ENCODE measurements at places on chromosomes 11 and 22.

DNA sequence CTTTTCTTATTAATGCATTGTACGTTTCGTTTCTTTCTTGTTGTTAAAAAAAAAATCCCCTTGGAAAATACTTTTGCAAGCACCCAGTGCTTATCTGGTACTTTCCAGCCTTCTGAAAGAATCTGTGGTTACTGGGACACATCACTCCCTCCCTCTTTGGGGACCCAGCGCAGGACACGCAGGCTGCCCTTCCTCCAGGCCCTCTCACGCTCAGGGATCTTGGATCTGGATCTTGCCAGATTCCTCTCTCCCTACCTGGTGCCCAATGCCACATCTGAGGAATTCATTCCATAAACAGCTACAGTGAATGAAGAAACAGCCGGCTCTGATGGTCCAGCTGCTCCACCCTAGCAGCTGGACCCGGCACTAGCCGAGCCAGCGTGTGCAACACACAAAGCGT lies 55.7 kb downstream of the PHF21B start:
- no peaks in the 10 kb centered on the region for H3K36me3 ChIP-seq
- DNase-seq: no peak
- no peak overlapping the region for H3K27ac ChIP-seq
- H3K4me1 ChIP-seq: peaks cover 43% of the 10 kb centered on the region
- H3K27me3 ChIP-seq: no peaks in the 10 kb centered on the region

DNA sequence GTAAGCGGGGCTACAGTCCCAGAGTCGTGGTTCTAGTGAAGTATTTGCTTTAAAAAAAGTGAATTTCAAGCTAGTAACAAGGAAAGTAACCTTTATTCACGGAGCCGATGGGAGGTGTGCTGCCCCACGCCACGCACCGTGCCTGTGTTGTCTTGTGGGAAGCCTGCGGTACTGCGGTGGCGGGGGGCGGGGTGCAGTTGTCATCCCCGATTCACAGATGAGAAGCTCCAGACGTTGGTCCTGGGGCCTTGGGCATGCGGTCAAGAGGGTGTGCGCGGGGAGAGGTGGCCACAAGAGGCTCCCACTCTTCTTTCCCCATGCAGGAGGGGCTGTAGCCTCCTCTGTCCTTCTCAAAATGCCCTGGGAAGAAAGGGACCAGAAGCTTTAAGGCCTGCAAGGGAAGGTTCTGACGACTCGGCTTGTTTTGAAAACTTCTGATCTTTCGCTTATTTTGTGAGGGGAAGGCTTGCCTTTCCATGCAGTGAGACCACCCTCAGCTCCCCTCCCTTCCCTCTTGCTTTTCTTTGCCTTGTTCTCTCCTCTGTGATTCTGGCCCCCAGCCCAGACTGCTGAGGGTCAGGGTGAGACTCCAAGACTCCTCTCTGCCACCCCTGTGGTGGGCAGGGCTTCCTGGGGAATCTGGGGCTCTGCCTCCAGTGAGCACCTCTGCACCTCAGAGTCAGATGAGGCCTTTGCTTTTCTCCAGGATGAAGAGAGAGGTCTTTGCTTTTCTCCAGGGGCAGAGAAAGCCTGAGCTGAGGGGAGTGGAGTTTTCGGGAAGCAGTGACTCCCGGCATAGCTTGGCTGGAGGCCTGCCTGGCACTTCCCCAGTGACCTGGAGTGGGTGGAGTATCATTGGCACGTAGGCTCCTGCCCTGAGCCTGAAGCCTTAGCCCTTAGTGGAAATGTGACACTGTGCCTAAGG lies 6.2 kb downstream of the GLB1L3 start:
- no peak overlapping the region for H3K4me3 ChIP-seq
- H3K36me3 ChIP-seq: no peaks in the 10 kb centered on the region
- no peak for DNase-seq
- H3K27ac ChIP-seq: no peak overlapping the region
- no peaks in the 10 kb centered on the region for H3K4me1 ChIP-seq

DNA sequence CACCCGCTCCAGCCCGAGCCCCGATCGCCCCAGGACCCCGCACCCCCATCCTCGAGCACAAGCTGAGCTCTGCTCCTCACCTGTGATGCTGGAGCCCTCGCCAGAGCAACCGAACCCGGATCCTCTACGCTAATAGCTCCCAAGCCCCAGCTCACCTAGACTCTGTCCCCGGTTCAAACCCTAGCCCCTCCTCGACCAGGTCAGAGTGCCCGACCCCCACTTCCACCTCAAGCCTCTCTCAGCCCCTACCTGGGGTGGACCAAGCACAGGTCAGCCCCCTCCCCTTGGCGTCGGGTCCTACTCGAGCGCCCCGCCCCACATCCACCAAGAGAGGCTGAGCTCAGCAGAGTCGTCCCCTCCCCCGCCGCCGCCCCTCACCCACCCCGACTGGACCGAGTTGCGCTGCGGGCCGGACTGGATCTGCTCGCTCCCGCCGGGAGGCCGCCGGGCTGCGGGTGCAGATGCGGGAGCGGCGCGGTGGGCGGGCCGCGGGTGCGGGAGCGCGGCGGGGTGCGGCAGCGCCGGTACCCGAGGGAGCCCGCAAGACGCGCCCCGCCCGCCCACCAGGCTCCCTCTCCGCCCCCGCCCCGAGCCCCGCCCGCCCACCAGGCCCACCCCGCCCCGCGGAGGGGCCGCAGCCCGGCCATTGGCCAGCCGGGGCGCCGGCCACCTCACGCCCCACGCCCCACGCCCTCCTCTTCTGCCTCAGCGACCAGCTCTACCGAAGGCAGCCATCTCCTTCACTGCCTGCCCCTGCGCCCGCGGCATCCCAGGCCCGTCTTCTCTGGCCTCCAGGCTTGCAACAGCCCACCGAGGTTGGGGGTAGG lies 577 bp upstream of the DKK3 start:
- H3K4me3 ChIP-seq: peak overlapping the region; percentile 70
- DNase-seq: no peak
- no peaks in the 10 kb centered on the region for H3K27me3 ChIP-seq
- H3K27ac ChIP-seq: no peak overlapping the region

- no peak for DNase-seq
- no peak overlapping the region for H3K4me3 ChIP-seq
- H3K27ac ChIP-seq: no peak overlapping the region
- no peaks in the 10 kb centered on the region for H3K27me3 ChIP-seq
Measured at GRCh38 chr11:24934733-24935439, 438.0 kb downstream of the LUZP2 start.

DNA sequence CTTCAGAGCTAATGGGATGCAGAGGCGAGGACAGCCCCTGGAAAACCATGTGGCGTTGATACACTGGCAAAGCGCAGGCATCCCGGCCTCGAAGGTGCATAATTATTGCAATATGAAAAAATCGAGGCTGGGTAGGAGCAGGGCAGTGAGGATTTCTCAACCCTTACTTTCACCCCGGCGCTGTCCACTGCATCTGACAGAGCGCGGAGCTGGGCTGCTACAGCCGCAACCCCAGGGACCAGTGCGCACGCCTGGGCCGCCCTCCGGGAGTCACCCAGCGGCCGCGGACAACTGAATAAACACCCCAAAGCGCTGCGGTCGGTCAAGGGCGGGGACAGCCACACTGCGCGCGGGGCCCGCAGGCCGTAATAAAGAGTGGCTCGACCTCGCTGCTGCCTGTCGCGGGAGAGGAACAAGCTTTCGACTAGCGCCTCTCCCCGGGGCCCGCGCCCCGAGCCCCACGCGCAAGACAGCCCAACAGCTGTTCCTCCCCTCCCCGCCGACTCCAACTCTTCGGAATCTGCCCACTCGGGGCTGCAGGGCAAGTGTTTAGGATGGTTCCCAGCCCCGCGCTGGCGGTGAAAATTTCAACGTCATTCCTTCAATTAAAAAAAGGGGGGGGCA lies 3.6 kb upstream of the WT1 start:
- peak; percentile 60 for DNase-seq
- H3K36me3 ChIP-seq: no peaks in the 10 kb centered on the region
- H3K27ac ChIP-seq: no peak overlapping the region
- peaks cover 91% of the 10 kb centered on the region for H3K27me3 ChIP-seq
- peaks cover 12% of the 10 kb centered on the region for H3K4me1 ChIP-seq
- H3K4me3 ChIP-seq: peak overlapping the region; percentile 39

GRCh38 chr11:46003572-46003971 lies 81.1 kb downstream of the LARGE2 start:
- DNase-seq: no peak
- no peaks in the 10 kb centered on the region for H3K36me3 ChIP-seq
- H3K27me3 ChIP-seq: no peaks in the 10 kb centered on the region
- H3K4me3 ChIP-seq: no peak overlapping the region
- no peak overlapping the region for H3K27ac ChIP-seq

DNA sequence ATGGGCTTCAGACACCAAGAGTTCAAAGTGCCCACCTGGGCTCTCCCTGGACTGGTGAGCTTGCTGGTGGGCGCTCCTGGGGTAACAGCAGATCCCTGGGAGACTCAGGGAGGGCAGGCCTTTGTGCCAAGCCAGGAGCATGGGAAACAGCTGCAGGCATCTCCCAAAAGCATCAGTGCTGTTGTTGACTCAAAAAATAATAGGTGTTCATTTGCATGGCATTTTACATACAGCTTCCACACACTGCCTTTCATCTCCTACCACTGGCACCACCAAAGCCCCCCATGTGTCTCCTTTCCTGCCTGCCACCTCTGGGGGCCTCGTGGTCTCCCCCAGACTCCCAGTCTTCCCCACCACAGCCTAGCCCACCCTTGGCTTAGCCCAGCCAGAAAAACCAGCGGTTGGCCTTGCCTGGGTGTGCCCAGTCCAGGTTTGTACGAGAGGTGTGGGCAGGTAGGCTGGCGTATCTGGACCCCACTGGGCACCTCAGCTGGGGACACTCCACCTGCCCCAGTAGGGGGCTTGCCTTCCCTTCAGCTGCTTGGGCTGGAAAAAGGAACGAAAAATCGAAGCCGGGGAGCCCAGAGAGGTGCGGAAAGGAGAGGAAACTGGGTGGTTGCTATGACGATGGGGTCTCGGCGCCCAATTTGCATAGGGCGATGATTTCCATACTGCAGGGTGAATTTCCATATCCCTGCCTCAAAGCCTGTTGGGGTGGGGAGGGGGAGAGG lies 15.0 kb downstream of the POU2F3 start:
- H3K27me3 ChIP-seq: peaks cover 6% of the 10 kb centered on the region
- peak; percentile 73 for DNase-seq
- H3K4me1 ChIP-seq: peaks cover 24% of the 10 kb centered on the region
- peak overlapping the region; percentile 42 for H3K4me3 ChIP-seq
- no peak overlapping the region for H3K27ac ChIP-seq

GRCh38 chr22:50044485-50045118 lies 13.5 kb downstream of the TTLL8 start:
- no peaks in the 10 kb centered on the region for H3K27me3 ChIP-seq
- no peak for DNase-seq
- no peak overlapping the region for H3K27ac ChIP-seq
- no peaks in the 10 kb centered on the region for H3K4me1 ChIP-seq
- no peaks in the 10 kb centered on the region for H3K36me3 ChIP-seq

DNA sequence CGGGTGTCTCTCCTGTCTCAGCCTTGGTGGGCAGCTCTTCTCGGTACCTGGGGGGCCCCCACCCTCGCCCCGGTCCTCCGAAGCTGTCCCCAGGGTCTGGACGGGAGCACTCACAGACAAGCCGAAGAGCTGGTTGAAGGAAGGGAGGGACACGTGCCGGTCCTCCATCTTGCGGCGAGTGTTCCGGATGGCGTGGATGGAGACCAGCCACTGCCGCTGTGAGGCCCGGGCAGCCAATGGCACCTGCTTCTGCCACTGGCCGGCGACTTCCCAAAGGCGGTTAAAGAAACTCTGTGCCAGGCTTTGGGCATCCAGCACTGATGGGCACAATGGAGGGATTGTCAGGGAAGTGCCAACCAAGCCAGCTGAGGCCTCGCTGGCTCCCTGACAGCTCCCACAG lies 18.7 kb downstream of the PPM1F start:
- H3K27ac ChIP-seq: no peak overlapping the region
- H3K4me3 ChIP-seq: no peak overlapping the region
- peaks cover 3% of the 10 kb centered on the region for H3K4me1 ChIP-seq
- no peaks in the 10 kb centered on the region for H3K36me3 ChIP-seq

- peaks cover 46% of the 10 kb centered on the region for H3K4me1 ChIP-seq
- H3K4me3 ChIP-seq: no peak overlapping the region
- DNase-seq: no peak
- H3K36me3 ChIP-seq: no peaks in the 10 kb centered on the region
Measured at GRCh38 chr11:12692229-12693075, 18.2 kb downstream of the TEAD1 start.

GRCh38 chr11:60763692-60764369 lies 7.2 kb downstream of the MS4A15 start:
- no peak for DNase-seq
- H3K36me3 ChIP-seq: no peaks in the 10 kb centered on the region
- no peak overlapping the region for H3K4me3 ChIP-seq

- DNase-seq: peak; percentile 72
- H3K27ac ChIP-seq: no peak overlapping the region
- H3K4me1 ChIP-seq: peaks cover 12% of the 10 kb centered on the region
- H3K27me3 ChIP-seq: peaks cover 100% of the 10 kb centered on the region
- peaks cover 6% of the 10 kb centered on the region for H3K36me3 ChIP-seq
- H3K4me3 ChIP-seq: peak overlapping the region; percentile 36
Measured at GRCh38 chr11:16606784-16607674, 131.4 kb upstream of the C11orf58 start.

DNA sequence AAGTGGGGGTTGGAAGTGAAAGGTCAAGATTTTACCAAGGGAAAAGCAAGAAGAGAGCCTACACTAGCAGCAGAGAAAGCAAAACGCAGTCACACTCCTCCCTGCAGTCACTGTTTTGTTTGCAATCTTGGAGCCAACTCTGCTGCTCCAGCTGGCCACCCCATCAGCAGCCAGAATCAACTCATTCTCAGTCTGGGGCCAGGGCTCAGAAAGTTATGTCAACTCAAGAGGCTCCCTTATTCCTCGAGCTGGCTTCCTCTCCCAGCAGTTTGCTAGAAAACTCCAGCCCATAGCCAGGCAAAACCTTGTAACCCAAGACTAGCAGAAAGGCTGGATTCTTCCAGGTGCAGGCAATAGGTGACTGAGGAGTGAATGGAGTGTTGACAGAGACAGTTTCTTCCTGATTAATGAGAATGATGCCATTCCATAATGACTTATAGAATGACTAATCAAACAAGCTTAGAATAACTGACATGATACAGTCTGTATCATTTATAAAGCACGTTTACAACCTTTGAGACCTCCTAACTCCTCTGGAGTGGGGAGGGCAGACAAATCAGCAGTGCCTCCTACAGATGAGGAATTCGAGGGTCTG lies 53.4 kb downstream of the P4HA3 start:
- H3K36me3 ChIP-seq: no peaks in the 10 kb centered on the region
- H3K4me1 ChIP-seq: no peaks in the 10 kb centered on the region
- no peak for DNase-seq

GRCh38 chr11:65646958-65647701 lies 9.2 kb downstream of the SIPA1 start:
- H3K27me3 ChIP-seq: peaks cover 4% of the 10 kb centered on the region
- H3K4me1 ChIP-seq: peaks cover 20% of the 10 kb centered on the region
- peak; percentile 89 for DNase-seq
- peak overlapping the region; percentile 70 for H3K4me3 ChIP-seq
- H3K27ac ChIP-seq: peak overlapping the region; percentile 35
- H3K36me3 ChIP-seq: no peaks in the 10 kb centered on the region

GRCh38 chr11:47854667-47855066 lies 6.5 kb upstream of the NUP160 start:
- H3K36me3 ChIP-seq: no peaks in the 10 kb centered on the region
- DNase-seq: no peak
- H3K27ac ChIP-seq: no peak overlapping the region
- H3K4me1 ChIP-seq: no peaks in the 10 kb centered on the region
- H3K4me3 ChIP-seq: no peak overlapping the region
- no peaks in the 10 kb centered on the region for H3K27me3 ChIP-seq

- H3K27me3 ChIP-seq: no peaks in the 10 kb centered on the region
- no peak overlapping the region for H3K4me3 ChIP-seq
- DNase-seq: peak; percentile 60
- H3K36me3 ChIP-seq: no peaks in the 10 kb centered on the region
- no peak overlapping the region for H3K27ac ChIP-seq
Measured at GRCh38 chr11:32312865-32313403, 122.4 kb downstream of the WT1 start.

- DNase-seq: no peak
- H3K4me3 ChIP-seq: no peak overlapping the region
- H3K27me3 ChIP-seq: no peaks in the 10 kb centered on the region
- H3K4me1 ChIP-seq: peaks cover 10% of the 10 kb centered on the region
- H3K36me3 ChIP-seq: no peaks in the 10 kb centered on the region
- no peak overlapping the region for H3K27ac ChIP-seq
Measured at GRCh38 chr11:70105755-70106571, 27.8 kb downstream of the ANO1 start.

All from H1 (cell line).